ENCODE measurements at places on chromosomes 12 and 14.

GRCh38 chr12:63968673-63969072, 124.2 kb downstream of the SRGAP1 start:
- no peak for DNase-seq

DNA sequence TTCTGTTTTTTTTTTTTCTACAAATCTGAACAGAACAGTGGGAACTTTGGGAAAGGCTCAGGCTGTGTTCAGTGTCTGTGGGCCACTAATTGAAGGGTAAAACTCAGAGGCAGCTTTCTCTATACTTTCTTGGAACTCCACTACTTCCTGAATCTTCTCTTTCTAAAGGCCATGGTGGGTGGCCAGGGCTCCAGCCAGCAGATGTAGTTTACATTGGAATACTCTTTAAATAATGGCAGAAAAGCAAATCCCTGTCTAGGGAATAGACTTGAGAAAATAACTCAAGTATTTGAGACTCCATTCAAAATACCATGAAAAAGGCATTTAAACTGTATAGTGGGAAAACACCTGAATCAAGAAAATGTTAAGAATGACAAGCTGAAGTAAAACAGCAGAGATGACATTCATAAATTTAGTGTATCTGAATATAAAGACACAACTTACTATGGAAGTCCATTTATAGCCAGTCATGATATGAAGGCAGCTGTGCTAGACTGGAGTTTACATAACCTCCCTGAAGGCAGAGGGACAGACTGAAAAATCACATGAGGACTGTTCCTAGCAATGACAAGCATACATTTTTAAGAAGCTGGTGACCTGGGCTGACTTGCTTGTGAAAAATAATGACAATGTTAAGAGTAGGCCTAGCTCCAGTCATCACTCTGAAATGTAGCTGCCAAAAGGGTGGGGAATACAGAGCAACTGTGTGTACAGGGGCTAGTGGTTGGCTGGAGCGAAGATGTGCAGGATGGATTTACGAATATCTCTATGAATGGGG, 168.6 kb downstream of the STXBP6 start:
- no peak for DNase-seq

DNA sequence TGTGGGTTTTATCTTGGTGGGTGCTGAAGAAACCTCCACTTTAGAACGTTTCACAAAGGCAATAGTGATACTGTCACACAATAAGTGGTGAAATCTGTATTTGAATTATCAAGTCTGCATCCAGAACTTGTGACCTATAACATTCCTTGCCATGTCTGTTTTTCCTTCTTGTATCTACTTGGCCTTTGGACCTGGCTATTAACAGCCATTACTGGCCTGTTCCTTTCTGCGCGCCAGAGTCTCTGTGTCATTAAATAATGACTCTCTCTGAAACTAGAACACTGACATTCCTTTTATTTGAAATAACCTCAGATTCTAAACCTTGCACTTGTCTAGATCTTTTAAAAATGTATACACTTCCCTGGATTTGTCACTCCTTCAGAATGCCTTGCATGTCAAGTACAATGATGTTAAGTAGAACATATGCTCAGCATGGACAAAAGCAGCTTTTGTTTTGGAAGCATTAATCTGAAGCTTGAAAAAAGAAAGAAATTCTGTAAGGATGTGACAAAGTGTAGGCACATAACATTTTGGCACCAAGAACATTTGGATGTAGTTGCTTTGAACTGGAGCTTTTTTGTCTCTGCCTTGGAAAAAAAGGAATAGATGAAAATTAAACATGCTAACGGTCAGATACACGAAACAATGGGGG, 95.5 kb upstream of the RPL10L start:
- peak; percentile 20 for DNase-seq

- DNase-seq: peak; percentile 55
These were observed 73.7 kb downstream of the DCAF5 start for GRCh38 chr14:69079188-69079742.
